ENCODE measurements at places on chromosomes 12 and 14. TPM values are rescaled to one million over a fixed set of nuclear protein-coding genes. Genes with fewer than 3 reads are reported as not detected.

GRCh38 chr12:100826323-100826722 lies 31.7 kb downstream of the ANO4 start:
- H3K4me1 ChIP-seq = no peaks in the 10 kb centered on the region
- DNase-seq = peak; percentile 73
- no peaks in the 10 kb centered on the region for H3K36me3 ChIP-seq
- no peak overlapping the region for H3K27ac ChIP-seq
- H3K4me3 ChIP-seq = no peak overlapping the region
- no peaks in the 10 kb centered on the region for H3K27me3 ChIP-seq

DNA sequence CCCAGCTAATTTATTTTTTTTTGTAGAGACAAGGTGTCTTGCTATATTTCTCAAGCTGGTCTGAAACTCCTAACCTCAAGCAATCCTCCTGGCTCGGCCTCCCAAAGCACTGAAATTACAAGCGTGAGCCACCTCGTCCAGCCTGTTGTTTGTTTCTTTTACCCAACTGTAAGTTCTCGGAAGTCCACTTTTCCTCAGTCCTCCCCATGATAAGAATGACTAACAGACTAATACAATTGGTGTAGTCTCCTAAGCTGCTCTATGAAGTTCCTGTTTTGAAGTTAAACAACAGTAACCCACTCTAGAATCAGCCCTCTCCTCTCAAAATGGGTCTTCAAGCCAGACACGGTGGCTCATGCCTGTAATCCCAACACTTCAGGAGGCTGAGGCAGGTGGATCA lies 36.5 kb downstream of the HIGD1C start:
- no peak overlapping the region for H3K4me3 ChIP-seq
- no peaks in the 10 kb centered on the region for H3K27me3 ChIP-seq
- no peak for DNase-seq
- no peak overlapping the region for H3K27ac ChIP-seq
- H3K4me1 ChIP-seq = peaks cover 3% of the 10 kb centered on the region

- DNase-seq = no peak
- H3K4me3 ChIP-seq = no peak overlapping the region
- H3K4me1 ChIP-seq = no peaks in the 10 kb centered on the region
- H3K36me3 ChIP-seq = no peaks in the 10 kb centered on the region
- H3K27me3 ChIP-seq = no peaks in the 10 kb centered on the region
Observed at GRCh38 chr14:91681118-91681517, 50.8 kb downstream of the CATSPERB start.

Gene GPRC5A
- 36.6 TPM for total RNA-seq

GRCh38 chr14:103241531-103241930 lies 92.5 kb upstream of the EIF5 start:
- no peak overlapping the region for H3K27ac ChIP-seq
- DNase-seq = no peak
- H3K36me3 ChIP-seq = no peaks in the 10 kb centered on the region
- H3K27me3 ChIP-seq = no peaks in the 10 kb centered on the region
- no peak overlapping the region for H3K4me3 ChIP-seq

Gene ANKRD33
- not detected for total RNA-seq

Gene CDK17
- 41.5 TPM for total RNA-seq

Gene PRH2
- not detected for total RNA-seq

- no peak overlapping the region for H3K4me3 ChIP-seq
- peaks cover 2% of the 10 kb centered on the region for H3K4me1 ChIP-seq
- no peak overlapping the region for H3K27ac ChIP-seq
- H3K27me3 ChIP-seq = no peaks in the 10 kb centered on the region
Observed at GRCh38 chr12:15859116-15859515, 23.1 kb upstream of the STRAP start.

- no peak for DNase-seq
- H3K4me3 ChIP-seq = no peak overlapping the region
- no peaks in the 10 kb centered on the region for H3K36me3 ChIP-seq
- no peaks in the 10 kb centered on the region for H3K27me3 ChIP-seq
- no peaks in the 10 kb centered on the region for H3K4me1 ChIP-seq
Observed at GRCh38 chr14:91611528-91611927, 101.4 kb upstream of the PPP4R3A start.

GRCh38 chr14:34014936-34015335 lies 64.1 kb upstream of the EGLN3 start:
- no peaks in the 10 kb centered on the region for H3K4me1 ChIP-seq
- H3K27me3 ChIP-seq = no peaks in the 10 kb centered on the region
- DNase-seq = no peak
- no peak overlapping the region for H3K4me3 ChIP-seq

DNA sequence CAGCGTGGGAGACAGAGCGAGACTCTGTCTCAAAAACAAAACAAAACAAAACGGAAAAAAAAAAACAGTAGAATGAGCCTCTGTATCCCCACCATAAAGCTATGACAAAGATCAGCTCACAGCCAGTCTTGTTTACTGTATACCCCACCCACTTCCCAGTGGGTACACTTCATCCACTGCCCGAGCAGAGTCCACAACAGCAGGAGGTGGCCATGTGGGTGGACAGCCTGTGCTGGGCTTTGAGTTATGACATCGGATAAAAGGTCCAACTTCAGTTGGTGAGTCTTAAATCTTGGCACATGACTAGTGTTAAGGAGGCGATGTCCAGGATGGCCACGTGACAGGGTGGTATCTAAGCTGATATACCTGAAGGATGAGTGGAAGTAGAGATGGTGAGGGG lies 34.8 kb upstream of the MAPKAPK5 start:
- H3K4me1 ChIP-seq = no peaks in the 10 kb centered on the region
- no peaks in the 10 kb centered on the region for H3K27me3 ChIP-seq
- H3K36me3 ChIP-seq = peaks cover 4% of the 10 kb centered on the region
- no peak overlapping the region for H3K27ac ChIP-seq
- no peak for DNase-seq

- H3K36me3 ChIP-seq = no peaks in the 10 kb centered on the region
- no peak for DNase-seq
- H3K4me1 ChIP-seq = no peaks in the 10 kb centered on the region
Observed at GRCh38 chr14:51996148-51996746, 6.9 kb downstream of the RTRAF start.

DNA sequence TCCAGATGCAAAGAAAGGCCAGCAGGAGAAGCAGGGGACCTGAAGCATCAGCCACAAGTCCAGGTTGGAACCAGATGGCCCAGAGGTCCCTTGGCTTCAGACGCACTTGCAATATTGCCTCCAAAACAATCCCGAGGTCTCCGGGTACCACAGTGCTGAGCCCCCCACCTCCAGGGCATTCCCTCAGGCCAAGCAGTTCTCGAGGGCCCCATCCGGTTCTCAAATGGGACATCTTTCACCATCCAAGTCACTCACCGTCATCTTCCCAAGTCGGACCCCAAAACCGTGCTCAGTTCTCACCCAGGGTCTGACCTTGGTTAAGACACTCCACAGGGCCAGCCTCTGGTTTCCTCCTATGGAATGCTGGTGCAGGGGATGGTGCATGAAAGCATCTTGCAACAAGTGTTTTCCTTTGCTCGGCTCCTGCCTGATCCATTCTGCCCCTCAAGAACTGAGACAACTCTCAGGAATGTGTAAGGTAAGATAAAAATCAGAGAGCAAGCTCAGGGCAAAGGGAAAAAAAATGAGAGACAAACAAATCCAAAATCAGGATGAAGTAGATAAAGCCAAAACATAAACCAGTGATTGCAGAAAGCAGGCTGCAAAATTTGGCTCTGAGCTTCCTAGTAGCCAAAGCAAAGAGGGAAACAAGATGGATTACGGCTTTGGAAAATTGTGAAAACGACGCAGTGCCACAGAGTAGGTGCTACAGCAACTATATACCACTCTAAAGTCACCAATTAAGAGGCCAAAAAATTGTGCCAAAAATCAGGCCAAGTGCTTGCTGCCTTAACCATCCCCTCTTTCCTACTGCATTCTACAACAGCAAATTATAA lies 8.0 kb downstream of the NCOR2 start:
- no peaks in the 10 kb centered on the region for H3K4me1 ChIP-seq
- peak; percentile 54 for DNase-seq
- H3K27ac ChIP-seq = no peak overlapping the region
- H3K27me3 ChIP-seq = no peaks in the 10 kb centered on the region
- H3K4me3 ChIP-seq = no peak overlapping the region

Gene UBR7
- total RNA-seq = 18.0 TPM

Gene KIF5A
- 3.5 TPM for total RNA-seq

DNA sequence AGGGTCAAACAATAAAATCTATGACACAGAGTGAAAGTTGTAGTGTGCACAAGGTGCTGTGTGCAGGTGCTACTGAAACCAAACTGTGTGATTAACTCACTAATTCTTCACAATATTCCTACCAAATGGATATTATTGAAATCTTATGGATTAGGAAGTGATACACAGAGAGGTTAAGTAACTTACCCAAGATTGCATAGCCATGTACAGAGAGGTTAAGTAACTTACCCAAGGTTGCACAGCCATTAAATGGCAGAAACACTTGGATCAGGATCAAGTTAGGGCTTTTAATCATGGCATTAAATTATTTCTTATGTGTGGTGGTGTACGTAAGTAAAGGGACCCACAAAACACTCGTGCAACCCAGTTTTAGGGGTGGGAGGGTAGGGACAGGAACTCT lies 771.4 kb downstream of the AACS start:
- no peak overlapping the region for H3K4me3 ChIP-seq
- H3K36me3 ChIP-seq = no peaks in the 10 kb centered on the region
- DNase-seq = no peak
- H3K4me1 ChIP-seq = no peaks in the 10 kb centered on the region
- H3K27me3 ChIP-seq = no peaks in the 10 kb centered on the region

DNA sequence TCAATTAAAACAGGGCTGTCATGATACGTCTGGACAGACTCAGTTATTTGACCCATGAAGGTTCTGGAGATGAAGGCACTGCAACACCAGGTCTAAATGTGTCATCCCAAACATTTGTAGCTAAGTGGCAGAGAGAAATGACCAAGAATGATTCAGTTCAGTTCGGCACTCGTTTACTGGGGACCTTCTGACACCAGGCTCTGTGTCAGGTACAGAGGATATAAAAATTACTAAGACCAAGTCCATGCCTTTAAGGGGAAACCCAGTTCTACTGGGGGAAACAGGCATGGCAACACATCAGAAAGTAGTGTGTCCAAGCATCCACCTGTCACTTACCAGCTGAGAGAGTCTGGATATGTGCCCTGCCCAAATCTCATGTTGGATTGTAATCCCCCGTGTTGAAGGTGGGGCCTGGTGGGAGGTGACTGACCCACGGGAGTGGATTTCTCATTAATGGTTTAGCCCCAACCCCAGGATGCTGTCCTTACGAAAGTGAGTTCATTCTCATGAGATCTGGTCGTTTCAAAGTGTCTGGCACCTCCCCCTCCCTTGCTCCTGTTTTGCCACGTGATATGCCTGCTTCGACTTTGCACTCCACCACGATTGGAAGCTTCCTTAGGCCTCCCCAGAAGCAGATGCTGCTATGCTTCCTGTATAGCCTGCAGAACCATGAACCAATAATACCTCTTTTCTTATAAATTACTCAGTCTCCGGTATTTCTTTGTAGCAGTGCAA lies 41.9 kb upstream of the BCL2L14 start:
- no peak for DNase-seq
- H3K4me3 ChIP-seq = no peak overlapping the region
- H3K36me3 ChIP-seq = no peaks in the 10 kb centered on the region
- H3K27ac ChIP-seq = no peak overlapping the region
- no peaks in the 10 kb centered on the region for H3K4me1 ChIP-seq

Gene RNFT2
- 3.1 TPM for total RNA-seq

DNA sequence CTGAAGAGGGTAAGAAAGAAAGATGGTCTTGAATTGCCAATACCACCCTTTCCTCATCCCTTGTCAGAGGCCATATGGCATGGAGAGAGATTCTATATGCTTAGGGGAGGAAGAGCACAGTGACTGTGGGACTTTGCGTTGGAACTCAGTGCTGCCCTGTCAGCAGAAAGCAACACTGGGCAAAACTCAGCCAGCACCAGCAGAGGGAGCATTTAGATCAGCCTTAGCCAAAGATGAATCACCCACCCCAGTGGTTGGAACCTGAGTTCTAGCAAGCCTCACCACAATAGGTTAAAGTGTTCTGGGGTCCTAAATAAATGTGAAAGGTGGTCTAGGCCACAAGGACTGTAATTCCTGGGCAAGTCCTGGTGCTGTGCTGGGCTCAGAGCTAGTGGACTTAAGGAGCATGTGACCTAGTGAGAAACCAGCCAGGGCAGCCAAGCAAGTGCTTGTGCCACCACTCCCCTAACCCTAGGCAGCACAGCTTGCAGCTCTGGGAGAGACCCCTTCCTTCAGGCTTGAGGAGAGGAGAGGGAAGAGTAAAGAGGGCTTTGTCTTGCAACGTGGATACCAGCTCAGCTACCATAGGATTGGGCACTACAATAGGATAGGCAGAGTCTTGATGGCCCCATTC lies 11.4 kb upstream of the BCAT1 start:
- no peak for DNase-seq
- no peak overlapping the region for H3K4me3 ChIP-seq
- H3K27me3 ChIP-seq = no peaks in the 10 kb centered on the region
- H3K4me1 ChIP-seq = no peaks in the 10 kb centered on the region

Gene TXNDC16
- 10.7 TPM for total RNA-seq

- H3K4me1 ChIP-seq = no peaks in the 10 kb centered on the region
- H3K27ac ChIP-seq = no peak overlapping the region
- H3K36me3 ChIP-seq = no peaks in the 10 kb centered on the region
Observed at GRCh38 chr12:5798242-5799015, 146.6 kb downstream of the ANO2 start.

DNA sequence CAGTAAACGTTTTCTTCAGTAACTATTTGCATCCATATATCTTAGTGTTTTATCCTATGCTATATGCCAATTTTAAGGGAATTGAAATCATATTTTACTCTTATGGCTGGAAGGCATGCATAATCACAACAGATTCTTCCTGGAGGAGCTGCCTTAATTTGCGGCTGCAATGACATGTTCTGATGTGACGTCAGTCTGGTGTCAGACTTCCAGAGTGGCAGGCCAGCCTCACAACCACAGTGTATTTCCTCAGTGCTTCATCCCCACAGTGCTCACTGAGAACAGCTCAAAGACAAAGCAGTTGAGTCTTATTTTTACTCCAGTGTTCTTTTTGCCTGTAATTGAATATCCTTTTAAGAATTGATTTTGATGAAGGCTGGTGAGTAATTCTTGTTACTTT lies 107.1 kb downstream of the PLEKHA5 start:
- H3K27me3 ChIP-seq = no peaks in the 10 kb centered on the region
- no peak overlapping the region for H3K27ac ChIP-seq
- DNase-seq = peak; percentile 66
- no peaks in the 10 kb centered on the region for H3K36me3 ChIP-seq
- peaks cover 19% of the 10 kb centered on the region for H3K4me1 ChIP-seq
- no peak overlapping the region for H3K4me3 ChIP-seq

- no peaks in the 10 kb centered on the region for H3K27me3 ChIP-seq
- no peaks in the 10 kb centered on the region for H3K4me1 ChIP-seq
- H3K36me3 ChIP-seq = no peaks in the 10 kb centered on the region
- DNase-seq = no peak
Observed at GRCh38 chr12:100359822-100360221, 2.9 kb downstream of the SLC17A8 start.

- no peaks in the 10 kb centered on the region for H3K36me3 ChIP-seq
- no peak overlapping the region for H3K4me3 ChIP-seq
- H3K4me1 ChIP-seq = no peaks in the 10 kb centered on the region
- H3K27ac ChIP-seq = no peak overlapping the region
Observed at GRCh38 chr14:93033983-93034670, 81.6 kb downstream of the ITPK1 start.

DNA sequence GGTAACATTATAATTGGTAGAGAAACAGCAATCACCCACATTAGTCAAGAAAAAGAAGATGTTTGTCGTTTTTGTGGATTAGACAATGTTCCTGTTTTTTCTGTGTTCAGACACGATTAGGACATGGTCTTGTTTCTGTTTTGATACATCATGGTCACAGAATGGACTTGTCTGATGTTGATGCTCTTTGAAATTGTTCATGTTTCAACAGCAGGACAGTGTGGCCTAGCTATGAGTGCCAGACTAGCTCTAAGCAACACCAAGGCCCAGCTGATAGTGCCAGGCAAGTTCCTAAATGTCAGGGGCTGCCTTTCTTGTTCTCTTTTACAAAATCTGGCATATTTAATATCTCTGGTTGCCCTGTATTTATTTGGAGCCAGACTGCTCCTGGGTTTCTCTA lies 40.9 kb upstream of the TOMM20L start:
- H3K4me1 ChIP-seq = no peaks in the 10 kb centered on the region
- H3K36me3 ChIP-seq = no peaks in the 10 kb centered on the region
- no peak overlapping the region for H3K4me3 ChIP-seq
- no peak for DNase-seq

Measured in aorta (tissue), 5 donors.